ENCODE measurements at places on chromosomes 7 and 10.

- no peak for DNase-seq
Measured at GRCh38 chr10:4472190-4472904, 353.7 kb upstream of the AKR1E2 start.

DNA sequence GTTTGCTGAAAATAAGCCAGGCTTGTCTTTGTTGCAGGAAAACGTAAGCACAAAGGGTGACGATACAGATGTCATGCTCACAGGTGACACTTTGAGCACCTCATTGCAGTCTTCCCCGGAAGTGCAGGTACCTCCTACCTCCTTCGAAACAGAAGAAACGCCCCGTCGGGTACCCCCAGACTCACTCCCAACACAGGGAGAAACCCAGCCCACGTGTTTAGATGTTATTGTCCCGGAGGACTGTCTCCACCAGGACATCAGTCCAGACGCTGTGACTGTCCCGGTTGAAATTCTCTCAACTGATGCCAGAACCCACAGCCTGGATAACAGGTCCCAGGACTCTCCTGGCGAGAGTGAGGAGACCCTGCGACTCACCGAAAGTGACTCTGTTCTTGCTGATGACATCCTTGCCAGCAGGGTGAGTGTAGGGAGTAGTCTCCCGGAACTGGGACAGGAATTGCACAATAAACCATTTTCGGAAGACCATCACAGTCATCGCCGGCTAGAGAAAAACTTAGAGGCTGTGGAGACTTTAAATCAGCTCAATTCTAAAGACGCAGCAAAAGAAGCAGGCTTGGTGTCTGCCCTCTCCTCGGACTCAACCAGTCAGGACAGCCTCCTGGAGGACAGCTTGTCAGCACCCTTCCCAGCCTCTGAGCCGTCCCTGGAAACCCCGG, 18.3 kb upstream of the BHLHA15 start:
- DNase-seq, result no peak

DNA sequence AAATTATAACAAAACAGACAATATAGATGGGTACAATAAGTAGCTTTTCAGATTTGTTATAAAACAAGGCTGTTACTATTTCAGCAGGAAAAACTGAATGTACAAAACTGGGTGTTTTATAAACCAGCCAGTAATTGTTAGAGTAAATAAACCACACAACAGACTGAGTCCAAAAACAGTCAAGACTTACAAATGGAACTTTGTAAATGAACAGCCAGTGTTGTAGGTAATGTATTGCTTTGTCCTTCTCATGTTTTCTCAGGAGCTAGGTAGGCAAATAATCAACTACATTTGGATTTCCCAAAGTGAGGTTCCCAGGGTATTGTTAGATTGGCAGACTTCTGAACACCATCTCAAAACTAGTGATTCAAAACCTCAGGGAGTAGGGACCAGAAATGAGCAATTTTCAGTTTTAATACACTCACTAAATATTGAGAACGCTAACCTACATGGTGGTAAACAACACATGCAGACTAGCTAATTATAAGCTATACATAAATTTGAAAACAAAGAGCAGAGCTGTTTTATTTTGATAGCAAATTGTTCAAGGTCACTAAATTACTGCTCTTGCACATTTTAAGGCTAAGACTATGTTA, 36.2 kb downstream of the HERPUD2 start:
- DNase-seq, result no peak

DNA sequence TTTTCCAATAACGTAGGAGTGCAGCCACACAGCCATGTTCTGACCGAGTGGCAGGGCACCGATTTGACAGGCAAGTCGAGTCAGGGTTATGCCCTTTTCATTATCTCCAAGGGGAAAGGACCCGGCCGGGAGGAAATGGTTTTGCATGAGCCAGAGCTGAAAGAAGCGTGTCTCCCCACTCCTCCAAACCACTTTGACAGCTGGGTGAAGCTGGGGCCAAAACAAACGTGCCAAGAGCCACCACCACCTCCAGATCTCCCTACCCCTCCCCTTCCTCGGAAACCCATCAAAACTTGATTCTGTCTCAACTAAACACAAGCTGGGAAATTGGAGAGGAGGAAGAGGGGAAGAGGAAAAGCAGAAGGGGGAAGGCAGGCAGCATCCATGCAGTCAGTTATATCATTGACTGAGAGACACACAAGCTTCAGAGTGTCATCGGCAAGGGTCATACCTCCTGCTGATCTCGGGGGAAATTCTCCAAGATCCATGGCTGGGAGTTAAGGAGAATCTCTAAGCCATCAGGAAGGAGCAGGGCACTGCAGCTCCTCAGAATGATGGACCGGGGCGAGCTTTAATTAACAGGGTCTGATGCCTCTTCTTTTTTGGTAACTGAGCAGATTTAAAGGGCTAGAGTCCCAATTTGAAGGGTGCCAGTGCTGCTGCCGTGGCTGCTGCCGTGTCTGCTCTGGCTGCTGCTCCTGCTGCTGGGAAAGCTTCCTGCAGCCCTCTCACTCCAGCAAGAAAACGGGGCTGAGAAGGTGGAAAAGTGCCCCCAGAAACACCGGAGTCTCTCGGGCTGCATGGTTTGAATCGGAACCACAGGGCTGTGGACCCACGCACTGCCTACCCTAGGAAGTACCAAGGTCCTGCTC, 34.7 kb upstream of the CALN1 start:
- no peak for DNase-seq

GRCh38 chr10:112775381-112775780, 174.7 kb upstream of the TCF7L2 start:
- no peak for DNase-seq

GRCh38 chr10:29067161-29067560, 221.7 kb upstream of the LYZL1 start:
- DNase-seq, result no peak

DNA sequence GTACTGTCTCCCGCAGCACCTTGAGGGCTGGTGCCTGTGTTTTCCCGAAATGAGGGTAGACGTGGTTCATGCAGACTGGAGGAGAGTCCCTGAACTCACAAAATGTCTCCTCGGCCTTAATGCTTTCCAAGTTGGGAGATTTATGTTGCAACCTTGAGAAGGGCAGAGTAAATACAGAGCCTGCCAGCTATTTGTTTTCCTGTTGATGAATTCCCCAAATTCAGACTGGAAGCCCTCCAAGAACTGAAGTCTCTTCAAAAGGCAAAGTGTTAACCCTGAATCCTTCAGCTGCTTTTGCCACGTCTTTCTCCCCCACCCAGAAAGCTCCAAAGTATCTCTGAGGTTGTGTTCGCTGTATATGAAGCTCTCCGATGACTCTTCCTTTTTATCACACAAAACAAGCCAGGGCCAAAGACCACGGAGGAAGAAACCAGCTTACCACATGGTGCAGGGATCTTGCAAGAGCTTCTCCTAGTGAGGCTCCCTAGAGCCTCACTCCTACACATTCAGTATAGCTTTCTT, 254.7 kb upstream of the NFE2L3 start:
- no peak for DNase-seq

GRCh38 chr7:80459776-80460510, 51.9 kb downstream of the GNAT3 start:
- DNase-seq, result no peak

- DNase-seq, result no peak
Measured at GRCh38 chr10:96168546-96168945, 38.4 kb downstream of the ZNF518A start.

GRCh38 chr10:110074298-110074697, 66.5 kb downstream of the ADD3 start:
- no peak for DNase-seq

Data from NCI-H1092 (cell line).